SK-N-MC (cell line): ENCODE measurements at places on chromosomes 11 and 22.

- no peak for DNase-seq
Observed at GRCh38 chr22:19533049-19533626, 8.9 kb upstream of the CLDN5 start.

DNA sequence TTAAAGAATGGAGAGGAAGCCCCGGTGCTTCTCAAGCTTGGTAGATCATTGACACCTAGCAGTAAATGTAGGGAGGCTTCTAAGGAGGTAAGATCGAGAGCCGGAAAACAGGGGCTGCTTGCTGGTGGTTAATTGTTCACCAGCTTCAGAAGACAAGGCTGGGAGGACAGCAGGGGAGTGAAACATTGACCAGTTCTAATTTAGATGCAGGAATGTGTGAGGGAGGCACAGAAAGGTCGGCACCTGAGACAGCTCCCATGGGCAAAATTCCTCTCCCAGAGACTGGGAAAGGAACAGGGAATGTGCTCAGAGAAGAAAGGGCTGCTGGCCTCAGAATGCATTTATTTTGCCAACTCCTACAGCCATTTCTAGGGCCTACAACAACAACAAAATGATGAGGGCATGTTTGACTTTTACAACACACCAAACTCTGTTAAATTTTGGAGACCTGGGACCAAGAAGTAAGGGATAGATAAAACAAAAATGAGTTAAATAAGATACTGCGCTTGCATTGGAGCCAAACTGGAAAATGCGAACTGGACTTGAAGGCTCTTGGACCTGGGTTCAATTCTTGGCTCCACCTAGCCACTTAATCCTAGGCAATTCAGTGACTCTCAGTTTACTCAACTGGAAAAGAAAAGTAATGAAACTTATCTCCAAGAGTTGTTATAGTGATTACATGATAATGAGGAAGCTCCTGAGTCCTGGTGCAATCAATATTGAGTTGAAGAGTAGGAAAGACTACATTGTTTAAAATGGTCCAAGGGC, 31.0 kb downstream of the FZD4 start:
- no peak for DNase-seq

GRCh38 chr11:131858505-131858904, 488.1 kb downstream of the NTM start:
- no peak for DNase-seq

- no peak for DNase-seq
Observed at GRCh38 chr22:23023294-23023693, 47.0 kb upstream of the GNAZ start.

DNA sequence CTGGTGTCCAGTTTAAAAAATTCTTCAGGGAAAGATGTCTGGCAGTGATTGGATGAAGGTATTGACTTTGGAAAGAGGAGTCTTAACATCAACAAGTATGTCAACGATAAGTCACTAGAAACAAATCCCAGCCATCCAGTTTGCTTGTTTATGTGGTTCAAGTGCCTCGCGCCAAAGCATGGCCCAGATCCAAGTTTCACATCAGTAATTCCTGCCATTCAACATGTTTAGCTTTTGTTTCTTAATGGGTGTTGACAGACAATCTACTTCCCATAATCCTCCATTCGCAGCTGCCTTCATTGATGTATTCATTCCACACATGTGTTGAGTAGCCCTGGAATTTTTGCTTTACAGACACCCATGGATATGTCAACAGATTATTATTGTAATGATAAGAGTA, 77.8 kb downstream of the UBASH3B start:
- no peak for DNase-seq
